SHP77 treated with DMSO at 0.1 percent for 48 hours (cell line): ENCODE measurements at places on chromosomes 5 and 9.

GRCh38 chr5:120093178-120093577, 370.9 kb upstream of the PRR16 start:
- DNase-seq, result no peak

GRCh38 chr5:102971676-102972293, 148.2 kb downstream of the GIN1 start:
- no peak for DNase-seq

GRCh38 chr9:85155352-85155751, 485.8 kb downstream of the NTRK2 start:
- DNase-seq, result no peak

DNA sequence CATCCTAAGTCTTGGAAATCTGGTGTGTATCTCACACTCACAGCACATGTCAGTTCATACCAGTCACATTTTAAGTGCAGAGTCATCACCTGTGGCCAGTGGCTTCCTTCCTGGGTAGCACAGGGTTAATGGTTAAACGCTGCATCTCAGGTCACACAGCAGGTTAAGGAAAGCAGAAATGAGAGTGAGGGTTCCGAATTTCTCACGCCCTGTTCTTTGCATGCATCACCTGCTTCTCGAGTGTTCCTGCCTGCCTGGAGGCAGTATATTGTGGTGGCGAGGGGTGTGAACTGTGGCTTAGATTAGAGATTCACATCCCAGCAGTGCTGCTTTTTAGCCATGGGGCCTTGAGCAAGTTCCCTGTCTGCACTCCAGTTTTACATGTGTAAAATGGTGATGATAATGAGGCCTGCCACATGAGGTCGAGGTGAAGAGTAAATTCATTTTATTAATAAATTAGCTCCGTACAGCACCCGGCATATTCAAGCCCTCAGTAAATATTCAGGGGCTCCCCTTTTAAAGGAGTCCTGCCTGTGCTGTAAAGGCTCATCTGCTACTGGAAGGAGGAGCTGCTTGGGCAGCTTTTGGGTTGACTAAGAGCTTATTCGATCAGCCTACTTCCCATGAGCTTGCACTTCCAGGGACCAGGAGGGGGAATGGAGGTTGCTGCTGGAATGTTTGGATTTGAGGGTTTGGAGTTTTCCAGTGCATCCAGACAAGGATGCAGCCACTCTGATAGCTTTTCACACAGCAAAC, 61.1 kb upstream of the SAP30L start:
- DNase-seq, result no peak

GRCh38 chr5:105872569-105873270, 1798.0 kb downstream of the EFNA5 start:
- DNase-seq, result no peak

GRCh38 chr5:36273809-36274526, 27.7 kb downstream of the RANBP3L start:
- no peak for DNase-seq

- DNase-seq, result no peak
These were observed 24.3 kb upstream of the TRIM32 start for GRCh38 chr9:116662646-116663310.

DNA sequence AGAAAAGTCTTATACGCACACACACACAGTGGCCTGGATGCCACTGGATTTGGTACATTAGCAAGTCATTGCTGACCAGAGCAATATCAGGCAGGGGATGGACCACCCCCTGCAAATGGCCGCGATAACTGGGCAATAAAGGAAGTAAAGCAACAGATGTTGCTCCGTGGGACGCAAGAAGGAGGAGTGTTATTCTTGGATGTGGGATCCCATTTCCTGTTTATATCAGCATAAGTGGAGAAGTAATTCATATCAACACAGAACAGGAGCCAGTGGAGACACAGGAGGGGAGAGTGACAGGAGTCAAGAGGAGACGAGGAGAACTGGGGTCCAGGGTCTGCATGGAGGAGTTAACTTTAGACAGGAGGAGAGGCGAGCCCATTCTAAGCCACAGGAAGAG, 18.4 kb downstream of the RUFY1 start:
- DNase-seq, result no peak

GRCh38 chr5:170427672-170428236, 38.6 kb upstream of the KCNMB1 start:
- DNase-seq, result no peak

DNA sequence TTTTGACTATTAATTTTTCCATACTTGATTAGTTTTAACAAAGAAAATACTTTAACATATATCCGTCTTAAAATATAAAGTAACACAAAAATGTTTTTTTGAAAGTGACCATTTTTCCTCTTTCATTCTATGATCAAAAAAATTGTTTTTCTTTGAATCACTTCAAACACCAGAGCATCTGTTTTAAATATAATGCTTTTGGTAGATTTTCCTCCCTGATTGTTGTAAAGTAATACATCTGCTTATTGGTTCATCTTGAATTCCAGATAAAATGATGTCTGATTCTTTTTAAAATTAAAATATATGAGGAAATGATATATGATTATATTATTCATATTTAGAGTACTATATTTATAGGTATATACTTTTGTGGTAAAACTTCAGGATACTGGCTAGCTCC, 76.2 kb upstream of the LPAR1 start:
- no peak for DNase-seq

DNA sequence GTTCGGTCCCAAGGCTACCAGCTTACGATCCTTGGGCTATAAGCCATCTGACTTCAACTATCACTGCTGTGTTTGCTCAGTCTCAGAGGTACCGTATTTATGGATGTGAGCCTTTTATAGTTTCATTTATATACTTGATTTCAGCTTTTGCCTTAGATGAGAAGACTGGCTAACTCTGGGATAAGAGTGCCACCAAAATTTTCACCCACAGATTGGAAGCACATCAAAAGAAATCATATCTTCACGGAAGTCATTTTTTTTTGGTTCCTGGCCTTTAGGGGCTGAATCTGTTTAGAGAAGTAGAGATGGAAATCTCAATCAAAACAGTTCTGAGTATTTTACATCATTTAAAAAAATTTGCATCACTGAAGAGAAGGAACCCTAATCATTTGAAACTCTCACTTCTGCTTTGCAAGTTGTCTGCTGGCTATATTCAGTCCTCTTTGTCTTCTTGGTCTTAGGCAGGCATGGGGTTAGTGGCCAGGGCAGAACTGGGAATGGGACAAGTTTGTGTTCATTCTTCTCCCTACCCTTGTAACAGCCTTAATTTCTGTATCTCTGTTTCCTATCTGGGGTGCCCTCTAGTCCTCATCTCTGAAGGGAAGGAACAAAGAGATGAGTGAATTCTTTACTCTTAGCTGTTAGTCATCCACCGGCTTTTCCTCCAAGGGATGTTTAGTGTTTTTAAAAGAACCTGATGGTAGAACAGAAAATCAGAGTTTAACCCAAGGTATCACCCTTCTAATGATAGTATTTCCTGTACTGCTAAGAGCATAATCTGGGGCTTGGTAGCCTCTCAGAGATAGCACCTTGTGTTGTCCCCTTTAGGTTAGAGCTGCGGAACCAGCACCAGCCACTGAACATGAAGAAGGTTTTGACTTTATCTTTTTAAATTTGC, 14.1 kb upstream of the TNFAIP8 start:
- no peak for DNase-seq

- no peak for DNase-seq
These were observed 42.2 kb upstream of the RNF130 start for GRCh38 chr5:180113660-180114303.

GRCh38 chr5:9540791-9541190, 5.1 kb downstream of the SEMA5A start:
- DNase-seq, result no peak

DNA sequence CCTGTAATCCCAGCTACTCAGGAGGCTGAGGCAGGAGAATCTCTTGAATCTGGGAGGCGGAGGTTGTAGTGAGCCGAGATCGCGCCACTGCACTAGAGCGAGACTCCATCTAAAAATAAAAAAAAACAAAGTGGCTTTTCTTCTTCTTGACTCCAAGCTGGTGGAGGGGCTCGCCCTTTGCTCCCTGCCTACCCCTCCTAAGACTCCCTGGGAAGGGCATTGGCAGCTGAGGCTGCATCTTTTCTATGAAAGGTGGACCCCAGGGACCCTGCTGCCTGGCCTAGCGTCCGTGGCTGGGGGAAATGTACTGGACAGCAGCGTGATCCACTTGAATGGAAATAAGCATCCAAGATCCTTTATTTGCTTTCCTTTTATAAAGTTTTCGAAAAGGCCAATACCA, 24.0 kb downstream of the ROPN1L start:
- no peak for DNase-seq

DNA sequence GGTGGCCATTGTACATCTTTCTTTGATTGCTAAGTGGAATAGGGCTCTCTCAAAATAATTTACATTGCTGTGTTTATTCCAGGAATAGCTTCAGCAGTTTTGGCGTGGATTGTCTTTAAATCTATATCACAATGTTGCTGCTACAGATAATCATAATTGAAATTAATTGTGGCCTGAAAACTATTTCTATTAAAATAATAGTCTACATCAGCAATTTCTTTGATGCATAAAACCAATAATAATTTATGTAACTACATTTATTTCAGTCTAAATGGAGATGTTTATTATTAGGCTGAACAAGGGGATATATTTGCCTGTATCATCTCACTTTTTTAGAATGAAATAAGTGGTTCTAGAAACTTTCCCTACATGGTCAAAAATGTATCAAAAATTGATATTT, 456.0 kb upstream of the CTNND2 start:
- no peak for DNase-seq

DNA sequence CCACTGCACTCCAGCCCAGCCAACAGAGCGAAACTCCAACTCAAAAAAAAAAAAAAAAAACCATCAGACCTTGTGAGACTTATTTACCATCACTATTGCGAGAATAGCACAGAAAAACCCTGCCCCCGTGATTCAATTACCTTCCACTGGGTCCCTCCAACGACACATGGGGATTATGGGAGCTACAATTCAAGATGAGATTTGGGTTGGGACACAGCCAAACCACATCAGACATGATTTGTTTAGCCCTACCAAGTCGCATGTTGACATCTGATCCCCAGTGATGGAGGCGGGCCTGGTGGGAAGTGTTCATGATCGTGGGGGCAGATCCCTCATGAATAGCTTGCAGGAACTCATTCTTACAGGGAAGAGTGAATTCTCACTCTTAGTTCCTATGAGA, 26.6 kb downstream of the MYO10 start:
- DNase-seq, result no peak

DNA sequence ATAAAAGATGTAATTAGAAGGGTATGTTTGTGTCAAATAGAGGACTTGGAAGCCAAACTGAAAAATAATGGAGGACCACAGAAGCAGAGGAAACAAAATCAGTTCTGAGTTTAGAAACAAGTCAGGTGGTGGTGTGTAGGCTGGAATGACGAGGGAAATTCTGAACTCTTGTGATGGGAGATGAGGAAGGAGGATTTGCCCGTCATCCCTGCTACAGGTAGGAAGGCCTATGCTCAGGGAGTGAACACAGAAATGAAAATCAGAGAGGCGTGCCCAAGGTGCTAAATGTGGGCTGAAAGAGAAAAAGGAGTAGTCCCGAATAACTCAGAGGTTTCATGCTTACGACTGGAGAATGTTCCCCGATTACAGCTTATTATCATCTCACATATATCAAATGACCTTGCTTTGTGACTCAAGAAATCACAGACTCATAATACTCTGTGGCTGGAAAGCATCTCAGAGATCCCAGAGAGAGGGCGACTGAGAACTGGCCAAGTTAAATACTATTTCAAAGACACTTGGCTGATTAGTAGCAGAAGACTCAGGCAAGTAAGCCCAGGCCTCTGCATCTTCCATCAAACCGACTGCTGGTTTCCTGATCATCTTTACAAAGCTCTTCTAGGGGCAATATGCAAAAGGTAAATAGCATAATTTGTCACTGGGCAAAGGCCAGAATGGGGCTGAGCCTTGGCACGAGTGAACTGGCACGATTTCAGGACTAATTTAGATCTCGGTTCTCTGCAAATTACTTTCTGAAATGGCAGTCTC, 126.0 kb downstream of the SUSD1 start:
- no peak for DNase-seq

DNA sequence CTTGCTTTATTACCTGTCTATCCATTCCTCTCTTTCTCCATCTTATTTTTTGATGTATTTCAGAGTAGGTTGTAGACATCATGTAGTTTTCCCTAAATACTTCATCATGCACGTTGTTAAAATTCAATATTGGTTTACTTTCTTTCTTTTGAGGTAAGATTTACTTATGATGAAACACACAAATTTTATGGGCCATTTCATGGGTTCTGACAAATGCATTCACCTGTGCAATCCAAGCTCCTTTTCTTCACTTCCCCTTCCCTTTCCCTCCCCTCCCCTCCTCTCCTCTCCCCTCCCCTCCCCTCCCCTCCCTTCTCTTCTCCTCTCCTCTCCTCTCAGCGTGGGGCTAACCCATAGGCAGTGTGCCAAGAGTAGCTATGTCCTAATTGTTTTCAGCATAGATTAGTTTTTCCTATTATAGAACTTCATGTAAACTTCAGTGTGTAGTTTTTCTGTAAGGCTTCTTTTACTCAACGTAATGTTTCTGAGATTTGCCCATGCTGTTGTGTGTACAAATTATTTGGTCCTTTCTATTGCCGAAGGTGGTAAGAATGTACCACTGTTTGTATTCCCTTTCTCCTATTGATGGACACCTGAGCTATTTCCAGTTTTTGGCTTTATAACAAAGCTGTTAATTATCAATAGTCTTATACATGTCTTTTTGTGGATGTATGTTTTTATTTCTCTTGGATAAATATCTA, 92.9 kb upstream of the CLINT1 start:
- no peak for DNase-seq

DNA sequence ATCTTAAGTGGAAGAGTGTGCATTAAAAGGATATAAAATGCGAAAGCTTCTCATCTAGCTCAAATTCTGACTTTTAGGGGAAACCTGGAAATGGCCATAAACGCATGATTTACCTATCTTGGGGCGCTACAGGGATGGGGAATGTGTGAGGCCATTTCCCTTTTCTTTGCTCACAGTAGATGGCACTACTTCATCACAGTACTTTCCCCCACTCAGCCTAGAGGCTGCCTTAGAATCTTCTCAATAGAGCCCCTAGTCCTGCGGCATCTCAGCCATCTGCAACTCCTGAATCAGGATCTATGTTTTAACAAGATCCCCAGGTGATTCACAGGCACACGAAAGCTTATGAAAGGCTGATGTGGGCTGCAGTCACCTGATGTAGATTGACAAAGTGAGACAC, 110.8 kb downstream of the LHFPL2 start:
- no peak for DNase-seq
